ENCODE measurements at places on chromosomes 7 and 10.

DNA sequence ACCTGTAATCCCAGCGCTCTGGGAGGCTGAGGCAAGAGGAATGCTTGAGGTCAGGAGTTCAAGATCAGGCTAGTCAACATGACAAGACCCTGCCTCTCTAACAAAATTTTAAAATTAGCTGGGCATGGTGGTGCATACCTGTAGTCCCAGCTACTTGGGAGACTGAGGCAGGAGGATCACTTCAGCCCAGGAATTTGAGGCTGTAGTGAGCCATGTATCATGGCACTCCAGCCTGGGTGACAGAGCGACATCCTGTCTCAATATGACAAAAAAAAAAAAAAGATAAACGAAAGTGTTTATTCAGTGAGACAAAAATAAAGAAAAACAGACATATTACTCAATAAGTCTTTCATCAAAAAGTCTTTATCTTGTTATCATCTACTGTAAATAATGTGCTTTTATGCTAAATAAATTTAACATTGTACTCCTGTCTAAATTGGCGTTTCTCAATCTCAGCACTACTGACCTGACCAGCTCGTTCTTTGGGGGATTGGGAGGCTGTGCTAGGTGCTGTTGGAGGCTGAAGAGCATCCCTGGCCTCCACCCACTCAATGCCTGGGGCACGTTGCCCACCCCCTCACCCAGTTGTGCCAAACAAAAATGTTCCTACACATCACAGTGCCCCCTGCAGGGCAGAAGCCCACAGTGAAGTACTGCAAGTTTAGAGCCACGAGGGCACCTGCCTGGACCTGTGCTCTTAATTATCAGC lies 57.7 kb downstream of the NCAPG2 start:
- peak; percentile 43 for DNase-seq

GRCh38 chr7:111264111-111264868 lies 173.4 kb downstream of the LRRN3 start:
- no peak for DNase-seq

DNA sequence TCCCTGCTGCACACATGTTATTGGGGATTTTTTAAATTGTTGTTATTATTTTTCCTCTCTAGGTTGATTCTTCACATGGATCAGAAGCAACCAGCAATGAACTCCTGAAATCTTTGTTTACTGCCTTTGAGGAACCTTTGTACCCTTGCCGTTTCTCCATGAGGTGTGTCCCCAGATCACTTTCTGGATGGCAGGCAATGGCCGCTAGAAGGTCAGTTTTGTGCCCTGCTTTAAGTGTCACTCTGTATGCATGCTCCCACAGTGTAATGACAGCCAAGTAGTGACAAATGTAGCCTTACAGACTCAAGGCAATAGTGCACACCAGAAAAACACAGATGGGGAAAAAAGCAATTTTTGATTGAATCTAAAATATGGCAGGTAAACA lies 47.7 kb upstream of the NRP1 start:
- DNase-seq, result no peak

DNA sequence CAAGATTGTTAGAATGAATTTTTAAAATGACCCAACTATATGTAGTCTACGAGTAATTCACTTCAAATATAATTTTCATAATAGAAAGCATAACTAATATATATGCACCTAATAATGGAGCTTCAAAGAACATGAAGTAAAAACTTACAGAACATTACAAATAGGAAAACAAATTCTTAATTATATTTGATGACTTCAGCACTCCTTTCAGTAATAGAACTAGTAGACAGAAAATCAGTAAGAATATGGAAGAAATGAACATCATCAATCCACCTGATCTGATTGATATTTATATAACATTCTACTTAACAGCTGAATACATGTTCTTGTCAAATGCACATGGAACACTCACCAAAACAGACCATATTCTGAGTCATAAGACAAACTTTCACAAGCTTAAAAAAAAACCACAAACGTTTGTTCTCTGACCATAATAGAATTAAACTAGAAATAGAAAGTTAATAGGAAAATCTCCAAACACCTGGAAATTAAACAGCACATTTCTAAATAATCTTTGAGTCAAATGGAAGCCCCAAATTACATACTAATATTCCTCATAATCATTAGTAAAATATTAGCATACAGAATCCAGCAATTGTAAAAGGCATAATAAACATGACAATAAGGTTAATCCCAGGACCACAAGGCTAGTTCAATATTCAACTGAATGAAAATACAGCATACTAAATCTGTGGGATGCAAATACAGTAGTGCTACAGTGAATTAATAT lies 48.0 kb downstream of the BRAF start:
- no peak for DNase-seq

DNA sequence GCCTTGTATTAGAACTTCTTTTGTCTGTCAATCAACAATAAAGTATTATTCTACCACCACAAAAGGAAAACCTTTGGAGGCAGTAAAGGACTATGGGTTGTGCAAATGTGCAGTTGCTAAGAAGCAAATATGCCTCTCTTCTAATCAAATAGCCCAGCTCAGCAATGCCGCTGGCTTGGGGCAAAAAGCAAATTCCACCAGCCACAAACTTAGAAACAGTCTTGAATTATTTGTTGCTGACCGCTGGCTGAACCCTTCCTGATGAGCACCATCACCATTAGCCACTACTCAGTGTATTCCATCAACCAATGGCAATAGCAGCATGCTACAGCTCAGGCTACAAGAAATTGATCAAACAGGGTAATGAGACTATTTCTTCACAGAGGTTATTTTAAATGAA lies 51.0 kb downstream of the SKAP2 start:
- DNase-seq, result no peak

- DNase-seq, result no peak
Observed at GRCh38 chr7:42372479-42372878, 135.5 kb upstream of the GLI3 start.

DNA sequence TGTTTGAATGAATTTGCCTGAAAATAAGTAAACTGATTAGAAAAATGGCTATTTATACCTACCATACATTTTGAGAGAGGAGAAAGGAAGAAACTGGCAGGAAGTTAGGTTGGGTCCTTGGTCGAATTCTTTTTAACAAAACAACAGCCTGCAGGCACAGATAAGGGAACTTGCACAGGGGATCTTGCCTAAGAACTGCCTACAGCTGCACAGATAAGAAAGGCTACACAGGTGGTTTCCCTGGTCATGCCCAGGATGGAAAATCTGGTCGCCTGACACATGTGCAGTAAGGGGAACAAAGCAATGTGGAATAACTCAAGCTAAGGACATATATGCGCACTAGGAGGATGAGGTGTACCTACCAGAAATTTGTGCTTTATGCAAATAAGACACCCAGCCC lies 732.1 kb upstream of the POT1 start:
- DNase-seq, result no peak

Measured in activated CD4-positive, alpha-beta memory T cell treated with anti-CD3 and anti-CD28 coated beads for 36 hours (primary cell).